Cortex of kidney (tissue), 1 donor: ENCODE measurements at places on chromosomes 1 and 21.

DNA sequence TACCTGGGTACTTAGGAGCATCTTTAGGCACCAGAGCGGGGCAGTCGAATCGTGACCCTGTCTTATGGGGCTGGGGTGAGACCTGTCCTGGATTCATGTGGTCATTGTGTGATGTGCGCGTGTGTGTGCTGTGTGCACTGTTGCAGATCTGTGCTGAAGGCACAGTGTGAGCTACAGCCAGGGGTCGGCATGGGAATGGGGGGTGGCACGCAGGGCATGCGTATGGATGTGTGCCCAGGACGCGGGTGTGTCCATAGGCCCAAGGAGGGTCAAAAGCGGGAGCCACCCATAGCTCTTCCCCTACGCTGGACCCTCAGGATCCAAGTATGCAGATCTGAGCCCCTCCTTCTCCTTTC is 14.6 kb downstream of the PTPRF start:
- no peak for DNase-seq

- DNase-seq = no peak
Measured at GRCh38 chr1:33036051-33036525, 595 bp downstream of the AK2 start.

DNA sequence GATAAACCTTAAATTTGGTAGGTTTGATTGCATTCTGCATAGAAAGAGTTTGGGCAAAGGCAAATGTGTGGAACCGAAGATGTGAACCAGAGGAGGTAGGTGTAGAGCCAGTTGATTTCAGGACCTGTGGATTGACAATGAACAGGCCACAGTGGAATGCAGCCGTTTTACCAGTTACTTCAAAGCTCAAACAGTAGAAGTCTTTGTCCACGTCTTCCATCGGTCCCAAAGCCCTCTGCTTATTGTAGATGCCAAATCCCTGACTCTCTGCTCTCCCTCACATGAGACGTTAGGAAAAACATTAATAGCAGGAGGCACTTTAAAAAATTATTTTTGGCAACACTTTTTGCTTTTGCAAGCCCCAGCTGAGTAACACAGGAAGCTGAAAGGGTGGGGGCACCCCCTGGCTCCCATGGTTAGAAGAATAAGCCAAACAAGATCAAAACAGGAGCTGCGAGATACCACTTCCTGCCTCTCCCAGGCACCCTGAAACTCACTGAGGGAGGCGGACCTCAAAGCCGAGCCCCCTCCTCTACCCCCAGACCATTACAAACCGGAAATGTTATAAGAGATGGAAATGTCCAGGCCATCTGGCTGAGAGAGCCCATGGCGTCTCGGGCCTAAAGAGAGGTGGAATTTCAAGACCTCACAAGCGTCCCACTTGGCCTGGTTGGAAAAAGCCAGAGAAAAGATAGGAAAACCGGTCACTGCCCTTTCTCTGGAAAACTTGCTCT is 13.5 kb downstream of the TRAF3IP3 start:
- DNase-seq = no peak

DNA sequence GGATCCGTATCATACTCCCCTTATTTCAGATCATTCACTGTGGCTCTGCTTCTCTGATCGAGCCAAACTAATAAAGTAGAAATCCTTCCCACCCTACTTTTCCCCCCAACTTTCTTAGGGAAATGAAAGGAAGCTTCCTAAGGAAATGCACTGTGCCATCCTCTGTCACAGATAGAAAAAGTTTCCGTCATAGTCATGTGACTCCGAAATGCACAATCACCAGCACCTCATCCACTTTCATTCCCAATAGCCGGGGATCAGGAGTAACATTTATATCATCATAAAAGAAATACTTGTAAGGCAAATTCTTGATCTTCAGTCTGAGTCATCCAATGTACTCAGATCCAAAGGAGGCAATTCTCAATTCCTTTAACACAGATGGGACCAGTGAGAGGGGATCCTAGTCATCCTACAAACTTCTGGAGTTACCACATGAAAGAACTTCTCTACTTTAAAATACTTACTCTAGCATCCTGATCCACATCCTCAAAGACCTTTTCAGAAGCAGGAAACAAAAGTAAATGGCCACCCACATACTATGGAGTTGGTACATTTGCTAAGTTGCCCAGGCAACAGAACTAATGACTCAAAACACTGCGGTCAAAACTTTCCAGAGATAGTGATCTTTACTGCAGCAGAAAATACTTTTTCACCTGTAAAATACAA is 97.8 kb upstream of the ZC3H11B start:
- no peak for DNase-seq

DNA sequence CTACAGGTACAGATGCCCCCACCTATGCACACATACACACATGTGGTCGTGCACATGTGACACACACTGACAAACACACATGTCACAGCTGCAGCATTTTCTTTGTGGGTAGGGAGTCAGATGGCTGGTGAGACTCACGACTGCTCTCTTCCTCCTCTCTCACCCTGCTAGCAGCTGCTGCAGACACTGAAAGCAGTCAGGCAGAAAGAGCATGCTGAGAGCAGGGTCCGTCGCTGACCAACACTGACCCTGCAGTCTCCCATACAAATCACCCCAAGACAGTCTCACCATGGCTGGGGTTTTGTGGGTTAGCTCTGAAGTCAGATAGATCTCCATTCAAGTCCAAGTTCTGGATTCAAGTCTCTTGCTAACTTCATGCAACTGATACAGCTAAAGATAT is 188.3 kb downstream of the ASTN1 start:
- no peak for DNase-seq

DNA sequence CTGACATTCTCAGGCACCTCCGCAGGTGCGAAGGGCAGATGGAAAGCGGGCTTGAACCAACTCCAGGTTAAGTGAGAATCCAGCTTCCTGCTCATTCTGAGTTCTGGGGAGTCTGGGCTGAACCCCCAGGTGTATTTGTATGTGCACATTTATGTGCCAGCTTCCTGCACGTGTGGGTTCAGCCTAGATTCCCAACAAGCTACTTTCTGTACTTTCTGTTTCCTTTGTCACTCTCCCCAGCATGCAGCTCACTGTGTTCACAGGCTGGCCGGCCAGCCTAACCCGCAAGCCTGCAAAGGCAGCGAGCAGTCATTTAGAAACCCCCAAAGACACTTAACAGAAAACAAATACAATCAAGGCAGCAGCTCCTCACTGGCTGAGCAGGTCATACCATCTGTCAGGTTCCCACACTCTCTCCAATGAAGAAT is 1.3 kb upstream of the IL19 start:
- DNase-seq = no peak

GRCh38 chr1:79507770-79508169 is 501.2 kb upstream of the ADGRL4 start:
- DNase-seq = no peak

GRCh38 chr1:163365186-163365585 is 43.4 kb downstream of the NUF2 start:
- DNase-seq = no peak

- no peak for DNase-seq
Measured at GRCh38 chr1:168304865-168305264, 24.2 kb downstream of the TBX19 start.

GRCh38 chr1:247468481-247469140 is 10.7 kb upstream of the OR2B11 start:
- no peak for DNase-seq

- no peak for DNase-seq
Measured at GRCh38 chr1:210328032-210328745, 513 bp upstream of the HHAT start.

- no peak for DNase-seq
Measured at GRCh38 chr1:193432979-193433587, 246.7 kb upstream of the B3GALT2 start.

- DNase-seq = no peak
Measured at GRCh38 chr1:115718011-115718754, 50.3 kb downstream of the CASQ2 start.

DNA sequence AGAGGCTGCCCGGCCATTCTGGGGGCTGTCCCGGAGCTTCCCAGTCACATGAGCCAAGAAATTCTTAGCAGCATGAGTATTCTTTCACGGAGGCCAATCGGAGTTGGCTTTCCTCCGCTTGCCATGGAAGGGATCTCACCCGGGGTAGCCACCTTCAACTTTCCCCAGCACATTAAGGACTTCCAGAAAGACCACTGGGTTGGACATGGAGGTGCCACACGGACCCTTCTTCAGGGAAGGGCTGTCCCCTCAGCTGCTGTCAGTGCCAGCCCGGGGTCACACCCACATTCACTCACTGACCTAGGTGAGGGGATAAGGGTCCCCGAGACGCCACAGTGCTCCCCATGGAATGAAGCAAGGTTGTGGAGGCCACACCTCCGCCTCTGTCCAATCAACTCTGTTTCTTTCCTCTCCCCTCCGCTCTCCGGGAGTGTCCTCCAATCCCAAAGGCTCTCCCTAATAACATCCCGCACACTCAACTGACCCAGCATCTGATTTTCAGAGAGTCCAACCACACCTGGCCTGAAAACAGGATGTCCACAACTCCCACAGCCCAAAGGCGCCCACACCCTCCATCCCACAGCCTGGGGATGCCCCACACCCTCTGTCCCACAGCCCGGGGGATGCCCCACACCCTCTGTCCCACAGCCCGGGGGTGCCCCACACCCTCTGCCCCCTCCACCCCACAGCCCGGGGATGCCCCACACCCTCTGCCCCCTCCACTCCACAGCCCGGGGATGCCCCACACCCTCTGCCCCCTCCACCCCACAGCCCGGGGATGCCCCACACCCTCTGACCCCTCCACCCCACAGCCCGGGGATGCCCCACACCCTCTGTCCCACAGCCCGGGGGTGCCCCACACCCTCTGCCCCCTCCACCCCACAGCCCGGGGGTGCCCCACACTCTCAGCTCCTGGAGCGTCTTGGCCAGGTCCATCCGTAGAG is 19.4 kb downstream of the RSPH1 start:
- DNase-seq = no peak

- no peak for DNase-seq
Measured at GRCh38 chr21:17660862-17661261, 48.2 kb upstream of the BTG3 start.

GRCh38 chr1:110234691-110235090 is 24.6 kb downstream of the KCNC4 start:
- no peak for DNase-seq

- no peak for DNase-seq
Measured at GRCh38 chr1:106217765-106218164, 838.7 kb upstream of the PRMT6 start.

GRCh38 chr1:154607106-154607608 is 829 bp downstream of the ADAR start:
- DNase-seq = no peak

- DNase-seq = no peak
Measured at GRCh38 chr1:223231011-223231572, 88.0 kb upstream of the TLR5 start.

DNA sequence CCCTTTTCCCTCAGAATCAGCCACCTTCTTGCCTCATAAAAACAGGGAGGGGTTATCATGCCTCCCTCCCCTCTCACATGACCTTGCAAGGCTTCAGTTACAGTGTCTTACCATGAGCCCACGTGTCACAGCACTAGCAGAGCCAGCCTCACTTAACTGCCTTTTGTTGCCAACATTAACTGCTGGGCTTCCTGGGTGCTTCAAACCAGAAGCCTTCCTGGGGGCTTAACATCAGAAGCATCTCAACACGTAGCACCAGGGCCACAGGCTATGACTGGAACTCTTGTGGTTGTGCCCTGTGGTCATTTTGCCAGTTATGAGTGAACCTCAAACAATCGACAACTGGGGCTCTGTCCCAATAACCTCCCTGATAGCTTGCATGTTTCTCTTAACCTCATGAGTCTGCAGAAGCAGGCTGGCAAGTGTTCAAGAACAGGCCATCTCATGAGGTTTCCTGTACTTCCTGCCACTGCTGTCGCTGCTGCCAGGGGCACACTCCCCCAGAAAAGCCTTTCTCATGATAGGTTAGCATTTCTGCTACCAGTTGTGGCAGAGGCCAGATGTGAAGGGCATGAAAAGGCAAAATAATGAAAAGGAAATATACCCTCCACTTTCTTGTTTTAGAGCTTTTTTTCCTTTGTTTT is 132.2 kb downstream of the GLUL start:
- DNase-seq = no peak

DNA sequence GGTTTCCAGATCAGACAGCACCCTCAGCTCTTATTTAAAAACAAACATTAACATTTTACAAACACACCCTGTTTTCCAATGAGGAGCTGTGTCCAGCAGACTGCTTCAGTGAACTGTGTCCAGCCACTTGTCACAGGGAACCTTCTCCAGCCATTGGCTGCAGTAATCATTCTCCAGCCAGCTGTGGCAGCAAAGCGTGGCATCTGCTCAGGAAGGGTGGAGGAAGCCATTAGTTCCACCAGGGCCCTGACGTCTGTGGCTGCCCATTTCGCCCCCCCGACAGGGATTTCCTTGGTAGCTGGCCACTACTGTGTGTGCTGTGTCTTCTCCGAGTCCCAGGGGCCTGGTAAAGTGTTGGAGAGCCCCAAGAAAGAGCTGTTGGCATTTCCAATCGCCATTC is 62.9 kb upstream of the SELENON start:
- DNase-seq = no peak

DNA sequence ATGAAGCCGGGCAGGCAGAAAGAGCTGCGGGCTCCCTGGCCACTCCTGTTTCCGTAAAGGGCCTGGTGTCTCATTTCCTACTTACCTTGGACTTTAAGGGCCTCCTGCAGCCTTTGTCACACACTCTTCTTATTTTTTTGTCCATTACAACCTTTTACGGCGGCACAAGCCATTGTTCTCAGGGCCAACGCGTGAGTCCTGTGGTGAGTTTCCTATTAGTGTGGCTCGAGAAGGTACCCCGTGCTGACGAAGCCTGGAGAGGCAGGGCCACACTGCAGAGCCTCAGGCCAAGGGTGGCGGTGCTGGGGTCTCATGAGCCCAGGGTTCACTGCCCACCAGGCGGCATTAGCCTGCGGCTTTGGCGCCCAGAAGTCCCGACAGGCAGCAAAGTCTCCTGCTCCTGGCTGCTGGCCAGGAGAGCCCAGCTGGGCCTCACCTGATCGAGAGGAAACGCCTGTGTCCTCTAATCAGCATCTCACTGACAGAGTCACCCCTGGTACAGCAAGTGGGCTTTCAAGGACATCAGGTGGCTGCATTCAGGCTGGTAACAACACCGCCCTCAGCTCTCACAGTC is 62.0 kb downstream of the SIK1 start:
- DNase-seq = no peak

DNA sequence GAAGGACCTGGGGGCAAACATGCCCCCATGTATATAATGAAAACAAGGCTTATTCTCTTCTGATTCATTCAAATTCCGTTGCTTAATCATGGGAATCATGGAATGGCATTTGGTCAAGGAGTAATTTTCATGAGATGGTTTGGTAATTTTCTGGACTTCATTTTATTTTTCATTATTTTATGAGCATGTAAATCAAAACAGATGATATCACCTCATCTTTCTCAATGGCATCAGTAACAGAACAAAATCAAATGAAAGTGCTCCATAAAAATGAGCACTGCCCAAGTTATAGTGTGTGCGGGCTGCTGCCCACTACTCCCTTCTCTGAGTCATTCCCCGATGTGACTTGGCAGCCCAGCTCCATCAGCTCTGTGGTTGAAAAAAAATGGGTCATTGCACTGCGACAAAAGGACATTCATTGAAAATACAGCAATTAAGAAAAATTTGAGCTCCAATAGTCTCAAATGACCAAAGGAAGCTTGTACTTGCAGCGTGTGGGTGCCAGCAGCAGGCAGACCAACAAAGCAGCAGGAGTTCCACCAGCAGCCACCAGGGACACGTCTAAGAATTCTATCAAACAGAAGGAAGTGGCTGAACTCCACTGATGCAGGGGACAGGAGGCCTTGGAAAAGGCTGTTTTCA is 84.3 kb upstream of the VAV3 start:
- DNase-seq = no peak

GRCh38 chr1:84345220-84345619 is 43.7 kb downstream of the SAMD13 start:
- DNase-seq = no peak

- no peak for DNase-seq
Measured at GRCh38 chr1:86687595-86687994, 16.8 kb upstream of the SH3GLB1 start.

GRCh38 chr1:100452641-100453040 is 85.3 kb upstream of the GPR88 start:
- no peak for DNase-seq
